ENCODE measurements at places on chromosomes 11 and 22.

GRCh38 chr11:46528445-46529094 lies 65.3 kb downstream of the AMBRA1 start:
- DNase-seq = no peak

DNA sequence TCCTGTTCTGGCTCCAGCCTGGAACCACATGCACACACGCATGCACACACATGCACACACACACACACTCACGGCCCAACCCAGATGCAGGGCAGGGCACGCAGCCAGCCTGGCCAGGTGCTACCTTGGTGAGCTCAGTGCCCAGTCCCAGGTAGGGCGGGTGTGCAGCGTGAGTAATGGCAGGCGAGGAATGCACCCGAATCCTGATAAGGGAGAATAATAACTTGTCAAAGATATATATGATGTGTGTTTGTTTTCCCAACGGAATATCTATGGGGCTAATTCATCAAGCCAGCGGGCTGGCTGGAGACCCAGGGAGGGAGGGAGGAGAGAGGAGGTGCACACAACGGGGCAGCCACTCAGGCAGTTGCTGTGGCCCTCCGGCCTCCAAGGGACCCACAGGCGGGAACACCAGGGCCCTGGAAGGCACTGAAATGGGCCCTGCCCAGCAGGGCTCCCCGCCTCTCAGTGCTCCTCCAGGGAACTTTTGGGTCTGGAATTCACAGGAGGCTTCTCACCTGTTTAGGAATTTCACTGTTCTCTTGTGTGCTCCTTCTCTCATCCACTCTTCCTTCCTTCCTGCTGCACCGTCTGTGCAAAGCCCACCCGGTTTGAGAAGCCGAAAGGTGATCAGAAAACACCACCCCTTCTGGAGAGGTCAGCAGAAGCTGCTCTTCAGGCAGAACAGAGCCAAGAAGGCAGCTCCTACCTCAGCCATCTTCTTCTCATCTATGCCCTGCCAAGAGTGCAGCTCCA lies 79.0 kb downstream of the BUD13 start:
- no peak for DNase-seq

- DNase-seq = no peak
These were observed 1.7 kb upstream of the RHOD start for GRCh38 chr11:67054836-67055523.

DNA sequence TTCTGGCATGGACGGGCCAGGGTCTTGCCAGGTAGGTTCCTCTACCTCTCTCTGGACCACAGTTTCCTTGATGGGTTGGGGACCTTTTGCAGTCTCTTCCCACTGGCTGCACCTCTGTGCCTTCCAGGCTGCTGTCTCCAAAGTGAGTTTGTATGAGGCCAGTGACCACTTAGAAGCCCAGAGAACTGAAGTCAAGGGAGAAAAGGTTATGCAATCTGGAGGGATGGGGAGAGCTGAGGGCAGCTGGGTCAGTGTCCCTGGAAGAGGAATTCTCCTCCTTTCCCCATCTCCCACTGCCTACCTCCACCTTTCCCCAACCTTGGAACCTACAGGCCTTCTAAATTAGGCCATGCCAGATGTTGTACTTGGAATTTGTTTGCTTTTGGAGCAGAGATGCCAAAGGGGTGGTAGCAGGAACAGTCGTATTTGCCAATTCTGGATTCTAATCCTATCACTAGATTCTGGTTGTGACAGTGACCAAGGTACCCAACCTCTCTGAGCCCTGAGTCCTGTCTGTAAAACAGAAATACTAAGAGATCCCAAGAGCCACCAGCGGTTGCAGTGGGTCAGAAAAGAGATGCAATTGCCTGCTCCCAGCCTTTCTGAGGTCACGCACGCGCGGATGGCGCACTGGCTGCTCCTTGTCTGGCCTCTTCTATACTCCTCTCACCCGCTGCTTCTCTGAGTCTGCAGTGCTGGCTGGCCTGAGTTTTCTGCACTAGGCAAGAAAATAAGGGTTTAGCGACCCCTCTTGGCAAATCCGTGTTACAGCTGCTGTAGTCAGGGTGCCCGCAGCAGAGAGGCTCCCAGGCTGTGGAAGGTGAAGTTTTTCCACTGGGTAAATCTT lies 10.7 kb upstream of the ACCSL start:
- no peak for DNase-seq

DNA sequence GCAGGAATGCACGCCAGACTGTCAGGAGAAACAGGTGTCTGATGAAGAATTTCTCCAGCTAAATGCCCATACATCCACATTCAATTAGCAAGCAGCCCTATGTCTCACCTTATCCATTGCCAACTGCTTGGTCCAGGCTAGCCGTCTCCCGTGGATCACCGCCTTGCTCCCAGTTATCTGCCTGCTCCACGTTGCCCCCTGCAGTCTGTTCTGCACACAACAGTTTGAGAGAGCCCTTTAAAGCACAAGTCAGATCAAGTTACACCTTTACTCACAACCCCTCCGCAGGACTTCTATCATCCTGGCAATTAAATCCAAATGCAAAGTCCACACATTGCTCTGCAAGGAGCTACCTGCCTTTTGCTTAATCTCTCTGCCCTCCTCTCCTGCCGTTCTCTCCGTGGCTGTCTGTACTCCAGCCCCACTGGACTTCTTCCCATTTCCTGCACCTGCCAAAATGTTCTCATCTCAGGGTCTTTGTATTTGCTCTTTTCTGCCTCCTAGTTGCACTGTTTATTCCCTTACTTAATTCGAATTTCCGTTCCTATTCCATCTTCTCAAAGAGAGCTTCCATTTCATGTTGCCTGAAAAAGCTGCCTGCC lies 185.3 kb upstream of the LARGE1 start:
- DNase-seq = no peak

DNA sequence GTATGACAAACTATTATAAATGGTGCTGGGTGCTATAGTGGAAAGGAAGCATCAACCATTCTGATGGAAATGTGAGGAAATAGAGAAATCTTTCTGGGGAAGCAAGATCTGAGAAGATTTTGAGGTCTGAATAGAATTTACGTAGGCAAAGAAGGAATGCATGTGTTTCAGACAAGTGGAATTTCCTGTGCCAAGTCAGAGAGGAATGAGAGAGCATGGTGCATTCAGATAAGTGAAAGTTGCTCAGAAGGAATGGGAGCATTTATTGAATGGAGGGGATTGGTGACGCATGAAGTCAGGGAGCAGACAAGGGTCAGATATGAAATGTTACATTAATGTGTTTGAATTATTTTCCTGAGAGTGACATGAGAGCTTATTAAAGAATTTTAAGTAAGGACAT lies 725.5 kb downstream of the METTL15 start:
- no peak for DNase-seq

DNA sequence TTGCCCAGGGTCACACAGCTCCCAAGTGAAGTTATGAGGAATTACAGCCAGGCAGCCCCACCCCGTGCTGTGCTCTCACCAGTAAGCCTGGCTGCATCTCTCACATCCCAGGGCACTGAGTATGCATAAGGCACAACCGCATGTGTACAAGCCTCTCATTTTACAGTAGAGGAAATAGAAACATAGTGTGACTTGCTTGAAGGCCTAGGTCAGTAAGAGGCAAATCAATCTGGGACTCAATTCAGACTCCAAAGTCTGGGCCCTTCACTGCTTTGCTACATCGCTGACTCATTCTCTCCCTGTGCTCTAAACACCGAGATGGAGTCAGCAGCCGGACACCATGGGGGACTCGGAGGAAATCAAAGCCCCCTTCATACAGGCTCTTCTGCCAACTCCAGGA lies 7.9 kb downstream of the ABTB2 start:
- no peak for DNase-seq

- no peak for DNase-seq
These were observed 46.7 kb upstream of the SCUBE2 start for GRCh38 chr11:9138133-9138453.

DNA sequence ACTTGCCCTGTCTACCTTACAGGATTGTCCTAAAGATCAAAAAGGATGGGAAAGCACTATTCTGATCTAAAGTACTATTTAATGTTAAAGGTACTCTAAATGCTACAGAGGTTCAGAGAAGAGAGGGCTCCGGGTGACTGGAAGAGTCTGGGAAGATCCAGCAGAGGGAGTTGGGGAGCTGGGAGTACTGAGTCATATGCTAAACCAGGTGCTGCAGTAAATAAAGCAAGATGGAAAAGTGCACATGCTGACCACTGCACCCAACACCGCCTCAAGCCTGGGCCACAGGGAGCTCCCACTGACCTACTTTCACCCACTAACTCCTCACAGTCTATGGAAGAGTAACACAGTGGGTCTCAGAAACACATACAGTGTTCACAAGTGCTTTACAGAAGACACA lies 49.3 kb downstream of the WT1 start:
- DNase-seq = no peak

GRCh38 chr11:96160732-96161306 lies 182.2 kb downstream of the MAML2 start:
- no peak for DNase-seq

DNA sequence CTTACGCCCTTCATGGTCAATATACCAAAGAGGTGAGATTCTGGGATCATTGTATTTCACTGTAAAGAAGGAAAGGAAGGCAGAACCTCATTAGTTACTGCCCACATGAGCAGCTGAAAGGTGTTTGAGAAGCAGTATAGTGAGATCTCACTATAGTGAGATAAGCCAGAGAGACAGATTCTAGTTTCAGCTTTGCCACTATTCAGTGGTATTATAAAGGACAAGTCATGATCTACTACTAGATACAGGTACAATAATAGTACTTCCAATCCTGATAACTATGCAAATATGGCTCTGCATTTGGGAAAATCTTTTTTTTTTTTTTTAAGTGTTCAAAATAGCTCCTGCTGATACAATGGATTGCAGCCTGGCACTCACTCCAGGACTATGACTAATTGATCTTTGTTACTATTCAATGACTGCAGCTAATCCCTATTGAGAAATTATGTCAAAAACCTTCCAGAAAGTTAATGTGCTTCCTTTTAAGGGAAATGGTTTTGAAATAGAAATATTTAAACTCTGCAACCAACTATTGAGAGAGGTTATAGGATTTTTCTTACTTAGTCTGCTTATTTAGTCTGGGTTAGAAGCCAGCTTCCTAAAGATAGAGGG lies 8.3 kb upstream of the DLAT start:
- no peak for DNase-seq

DNA sequence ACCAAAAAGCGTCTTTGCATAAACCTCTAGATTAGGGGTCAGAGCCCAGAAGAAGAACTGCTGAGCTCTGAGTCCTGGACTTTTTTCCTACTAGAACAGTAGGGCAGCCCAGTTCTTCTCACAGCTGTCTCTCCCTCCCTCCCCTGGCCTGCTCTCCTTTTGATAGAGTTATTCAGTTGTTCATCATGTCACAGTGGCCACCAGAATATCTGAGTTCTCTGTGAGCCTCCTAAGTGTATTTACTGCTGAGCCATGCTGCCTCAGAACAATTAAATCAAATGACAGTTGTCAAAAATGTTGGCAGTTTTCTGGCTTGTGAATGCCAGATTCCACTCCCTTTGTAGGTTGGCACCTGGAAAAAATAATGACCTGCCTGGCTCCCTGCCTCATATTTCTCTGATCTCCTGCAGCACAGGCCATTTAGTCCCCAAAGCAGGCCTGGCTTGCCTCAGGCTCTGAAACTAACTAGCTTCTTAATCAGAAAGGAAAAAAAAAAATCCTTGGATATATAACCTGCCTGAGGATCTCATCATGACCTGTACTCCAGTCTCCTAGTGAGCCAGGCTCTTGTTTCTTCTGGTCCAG lies 377.4 kb upstream of the LARGE1 start:
- DNase-seq = no peak

DNA sequence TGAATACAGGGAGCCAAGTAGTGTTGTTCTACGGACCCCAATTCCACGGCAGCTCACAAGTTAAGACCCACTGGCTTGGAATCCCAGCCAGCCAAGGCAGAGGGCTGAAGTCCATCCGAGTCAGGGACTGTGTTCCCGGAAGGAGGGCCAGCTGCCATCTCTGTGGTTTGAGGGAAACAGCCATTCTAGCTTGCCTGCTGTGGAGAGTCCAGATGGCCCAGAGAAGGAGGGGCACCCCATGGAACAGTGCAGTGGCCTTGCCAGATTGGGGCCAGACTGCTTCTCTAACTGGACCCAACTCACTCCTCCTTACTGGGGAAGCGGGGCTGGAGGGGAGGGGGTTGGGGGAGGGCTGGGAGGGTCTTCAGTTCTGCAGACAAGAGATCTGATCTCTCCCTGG lies 156.4 kb downstream of the FAM181B start:
- no peak for DNase-seq

DNA sequence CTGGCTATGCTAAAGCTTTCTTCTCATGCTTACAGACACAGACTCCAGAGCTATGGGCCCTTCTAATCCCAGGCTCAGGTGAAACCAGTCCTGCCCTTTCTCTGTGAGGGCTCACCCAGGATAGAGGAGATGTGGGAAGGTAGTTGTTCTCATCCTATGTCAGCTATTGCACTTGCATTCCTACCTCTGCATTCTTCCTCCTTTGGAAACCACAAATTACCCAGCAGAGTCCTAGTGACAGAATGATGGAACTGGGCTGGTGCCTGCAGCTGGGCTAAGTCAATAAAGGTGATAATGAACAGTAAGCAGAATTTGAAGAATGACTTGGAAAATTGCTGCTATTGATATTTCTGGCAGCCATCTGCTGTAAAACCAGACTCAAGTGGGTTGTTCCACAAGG lies 560.0 kb downstream of the TMEM135 start:
- no peak for DNase-seq

DNA sequence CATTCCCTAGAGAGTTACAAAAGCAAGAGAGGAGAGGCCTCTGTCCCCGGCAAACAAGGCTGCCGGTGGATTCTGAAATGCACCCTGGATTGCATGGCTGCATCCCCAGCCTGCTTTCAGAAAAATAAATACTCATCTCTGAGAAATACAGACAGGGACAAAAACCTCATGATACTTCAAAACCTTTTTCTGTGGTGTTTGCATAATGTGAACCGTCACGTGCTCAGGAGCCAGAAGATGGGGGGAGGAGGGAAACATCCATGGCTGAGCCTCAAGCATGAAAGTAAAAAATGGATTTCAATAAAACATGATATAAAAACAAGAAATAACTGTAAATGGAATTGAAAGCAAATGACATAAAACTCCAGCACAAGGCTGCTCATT lies 198.5 kb upstream of the NCAM1 start:
- DNase-seq = no peak

DNA sequence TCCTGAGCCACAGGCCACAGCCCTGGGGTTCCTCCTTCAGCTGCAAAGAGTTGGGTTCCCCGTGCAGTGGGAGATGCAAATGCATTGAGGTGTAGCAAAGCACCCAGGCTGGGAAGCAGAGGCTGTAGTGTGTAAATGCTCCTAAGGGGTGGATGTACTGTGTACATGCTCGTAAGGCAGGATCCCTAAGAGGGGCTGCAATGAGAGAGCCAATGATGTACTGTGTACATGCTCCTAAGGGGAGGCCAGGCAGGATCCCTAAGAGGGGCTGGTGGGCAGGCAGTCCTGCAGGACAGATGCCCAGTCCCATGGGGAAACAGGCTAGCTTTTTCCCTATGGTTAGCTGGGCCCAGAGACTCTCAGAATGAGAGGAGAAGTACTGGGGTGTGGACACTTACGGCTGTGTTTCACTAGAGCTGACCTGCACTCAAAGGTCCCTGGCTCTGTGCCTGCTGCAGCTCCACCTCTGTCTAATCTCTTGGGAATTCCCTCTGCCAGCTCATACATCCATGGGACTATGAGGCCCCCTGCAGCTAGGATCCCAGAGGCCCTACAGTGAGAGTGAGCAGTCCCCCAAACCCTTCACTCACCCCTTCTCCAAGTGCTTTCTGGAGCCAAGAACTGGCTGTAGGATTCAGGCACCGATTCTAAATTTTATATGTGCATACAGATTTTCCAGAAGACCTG lies 261.9 kb upstream of the LUZP2 start:
- DNase-seq = no peak

All from stimulated activated CD4-positive, alpha-beta T cell treated with anti-CD3 and anti-CD28 coated beads, Interleukin-1b, Interleukin-23, amount 100 ng/mL, for 4 hours (primary cell).